ENCODE measurements at places on chromosomes 7 and 10.

DNA sequence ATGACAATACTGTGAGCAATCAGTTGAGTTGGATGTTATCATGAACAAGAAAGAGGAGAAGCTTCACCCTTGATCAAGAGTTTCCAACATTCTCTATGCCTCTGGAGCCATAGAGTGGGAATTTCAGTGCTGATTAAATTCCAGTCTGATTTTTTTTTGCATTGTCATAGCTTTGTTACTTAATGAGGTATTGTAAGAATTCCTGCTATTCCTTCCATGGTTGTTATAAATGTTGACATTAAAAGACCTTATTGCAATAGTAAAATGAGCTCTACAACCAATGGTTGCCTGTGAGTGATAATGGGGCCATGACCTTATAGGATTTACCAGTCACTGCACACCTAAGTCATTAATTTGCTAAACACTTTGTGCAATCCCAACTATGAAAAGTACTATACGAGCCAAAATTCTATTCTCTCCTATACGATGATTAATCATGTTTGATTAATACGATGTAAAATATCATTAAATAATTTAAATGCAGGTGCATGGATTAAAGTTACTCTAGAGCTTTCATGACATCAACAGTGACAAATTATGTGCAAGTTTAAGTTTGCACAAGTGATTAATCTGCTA lies 353.2 kb upstream of the KLF6 start:
- no peak for DNase-seq

DNA sequence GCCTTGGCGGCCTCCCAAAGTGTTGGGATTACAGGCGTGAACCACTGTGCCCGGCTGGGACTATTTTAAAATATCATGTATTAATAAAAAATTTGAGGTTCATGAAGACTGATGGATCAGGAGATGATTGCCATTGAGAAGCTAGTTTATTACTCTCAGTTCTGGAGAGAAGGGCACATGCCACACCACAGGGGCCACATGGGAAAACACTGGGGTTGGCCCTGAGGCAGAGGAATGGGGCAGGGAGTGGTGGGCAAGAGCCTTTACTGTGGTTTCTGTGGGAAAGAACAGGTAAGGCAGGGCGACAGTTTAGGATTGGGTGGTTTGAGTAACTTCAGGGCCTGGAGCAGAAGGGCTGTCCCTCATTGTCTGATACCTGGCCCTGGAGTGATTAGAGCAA lies 6.8 kb upstream of the TBRG4 start:
- DNase-seq, result no peak

DNA sequence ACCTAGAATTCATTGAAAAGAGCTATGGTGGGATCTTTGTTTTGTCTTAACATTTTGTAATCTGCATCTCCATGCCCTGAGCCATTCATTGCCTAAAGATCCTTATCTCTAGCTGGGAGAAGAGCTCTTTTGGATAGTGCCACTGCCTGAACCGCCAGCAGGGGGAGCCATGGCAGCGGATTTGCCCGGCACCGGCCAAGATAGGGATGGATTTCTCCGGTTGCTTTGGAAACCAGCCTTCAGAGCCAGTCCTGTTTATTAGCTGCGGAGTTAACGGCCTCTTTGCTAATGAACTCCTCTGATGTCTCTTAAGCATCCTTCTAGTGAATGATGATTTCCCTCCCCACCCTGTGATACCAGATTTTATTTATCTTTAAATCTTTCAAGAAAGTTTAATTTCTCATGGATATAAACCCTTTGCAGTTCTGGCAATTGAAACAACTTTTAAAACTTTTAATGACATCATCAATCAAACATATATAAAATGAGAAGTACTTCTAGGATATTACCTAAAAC lies 58.2 kb upstream of the LYZL2 start:
- peak; percentile 70 for DNase-seq

DNA sequence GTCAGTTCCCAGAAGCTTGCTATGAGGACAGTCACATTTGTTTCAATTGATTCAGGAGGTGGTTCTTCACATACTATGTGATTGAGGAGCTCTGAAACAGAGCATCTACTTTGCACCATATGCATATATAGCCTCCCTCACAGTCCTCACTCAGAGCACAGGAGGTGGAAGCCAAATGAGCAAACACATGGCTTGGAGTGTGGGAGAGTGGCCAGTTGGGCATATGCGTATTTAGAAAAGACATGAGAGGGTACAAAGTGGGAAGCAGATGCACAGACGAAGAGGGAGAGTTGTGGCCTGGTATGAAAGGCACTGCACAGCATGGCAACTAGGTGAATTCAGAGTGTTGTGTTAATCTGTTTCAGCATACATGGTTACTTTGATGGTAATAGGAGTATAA lies 165.6 kb downstream of the COL28A1 start:
- DNase-seq, result no peak

DNA sequence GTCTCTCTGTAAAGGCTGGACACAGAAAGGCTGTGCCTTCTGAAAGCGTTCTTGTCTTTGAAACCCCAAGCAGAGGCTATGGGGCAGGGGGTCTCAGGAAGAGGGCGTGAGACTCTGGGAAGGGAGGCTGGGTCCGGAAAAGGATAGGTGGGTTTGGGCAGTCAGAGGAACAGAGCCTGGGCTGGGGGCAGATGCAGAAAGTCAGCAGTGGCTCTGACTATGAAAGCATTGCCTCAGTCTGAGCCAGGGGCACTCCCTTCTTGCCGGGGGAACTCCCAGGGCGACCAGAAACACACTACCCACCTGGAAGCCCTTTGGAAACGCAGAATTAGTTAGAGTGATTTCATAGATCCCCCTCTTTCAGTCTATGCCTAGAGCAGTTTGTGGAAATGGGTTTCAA lies 72.0 kb downstream of the VWA2 start:
- DNase-seq, result no peak

GRCh38 chr7:105886776-105887175 lies 10.4 kb upstream of the ATXN7L1 start:
- DNase-seq, result no peak

GRCh38 chr10:118116715-118117449 lies 70.1 kb upstream of the RAB11FIP2 start:
- no peak for DNase-seq

DNA sequence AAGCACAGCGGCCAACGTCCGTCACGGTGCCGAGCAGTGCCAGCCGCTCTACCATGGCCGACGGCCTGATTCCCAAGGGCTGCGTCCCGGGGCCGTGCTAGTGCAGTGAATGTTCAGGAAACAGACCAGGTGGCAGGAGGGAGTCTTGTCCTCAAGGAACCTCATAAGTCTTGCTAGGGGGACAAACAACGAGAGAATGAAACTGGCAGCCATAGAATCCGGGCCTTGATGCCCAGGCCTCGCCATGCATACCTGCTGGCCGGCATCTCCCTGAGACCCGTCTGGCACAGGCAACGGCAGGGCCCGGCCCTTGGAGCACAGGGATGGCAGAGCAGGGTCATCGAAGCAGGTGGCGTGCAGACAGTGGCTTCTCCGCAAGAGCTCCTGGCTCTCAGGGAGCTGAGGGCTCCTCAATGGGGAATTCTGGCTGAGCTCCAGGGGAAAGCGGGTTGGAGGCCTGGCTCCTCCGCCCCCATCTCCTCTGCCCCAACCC lies 58.8 kb downstream of the DIP2C start:
- DNase-seq, result no peak

DNA sequence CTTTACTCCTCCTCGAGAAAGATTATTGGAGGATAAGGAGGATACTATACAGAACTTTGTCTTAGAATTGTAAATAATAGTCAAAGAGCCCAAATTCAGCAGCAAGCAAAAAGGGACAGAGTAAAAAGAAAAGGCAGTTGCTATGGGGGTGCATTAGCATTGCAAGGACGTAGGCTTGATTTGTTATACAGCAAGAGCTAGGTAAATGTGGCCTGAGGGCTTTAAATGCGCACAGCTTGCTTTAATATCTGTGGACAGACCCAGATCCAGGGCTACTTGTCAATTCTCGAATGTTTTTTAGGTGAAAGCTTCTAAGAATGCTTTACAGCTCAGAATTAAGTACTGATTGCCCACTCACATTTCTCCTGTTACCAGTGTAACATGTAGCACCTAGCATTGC lies 58.5 kb downstream of the CELF2 start:
- no peak for DNase-seq
